Fibroblast of lung (primary cell): ENCODE measurements at places on chromosomes 3 and 15.

DNA sequence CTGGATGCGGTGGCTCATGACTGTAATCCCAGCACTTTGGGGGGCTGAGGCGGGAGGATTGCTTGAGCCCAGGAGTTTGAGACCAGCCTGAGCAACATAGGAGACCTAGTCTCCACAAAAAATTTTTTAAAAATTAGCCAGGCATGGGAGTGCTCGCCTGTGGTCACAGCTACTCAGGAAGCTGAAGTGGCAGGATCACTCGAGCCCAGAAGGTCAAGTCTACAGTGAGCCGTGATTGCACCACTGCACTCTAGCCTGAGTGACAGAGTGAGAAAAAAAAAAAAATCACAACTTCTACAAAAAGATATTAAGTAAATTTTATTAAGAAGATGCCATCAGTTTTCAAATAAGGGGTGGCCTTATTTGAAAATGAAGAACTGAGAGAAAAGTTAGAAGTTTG lies 11.9 kb upstream of the PLA2G4D start:
- no peak overlapping the region for H3K4me3 ChIP-seq
- no peak for DNase-seq
- H3K4me1 ChIP-seq: no peaks in the 10 kb centered on the region
- no peaks in the 10 kb centered on the region for H3K36me3 ChIP-seq
- H3K27ac ChIP-seq: no peak overlapping the region
- peaks cover 8% of the 10 kb centered on the region for H3K27me3 ChIP-seq

GRCh38 chr15:82543160-82543559 lies 2.9 kb upstream of the RPS17 start:
- no peaks in the 10 kb centered on the region for H3K27me3 ChIP-seq
- H3K27ac ChIP-seq: no peak overlapping the region
- no peak overlapping the region for H3K4me3 ChIP-seq
- peak; percentile 87 for DNase-seq

GRCh38 chr3:106827515-106828213 lies 549.6 kb upstream of the CCDC54 start:
- H3K4me1 ChIP-seq: no peaks in the 10 kb centered on the region
- DNase-seq: no peak
- no peak overlapping the region for H3K27ac ChIP-seq
- no peak overlapping the region for H3K4me3 ChIP-seq

DNA sequence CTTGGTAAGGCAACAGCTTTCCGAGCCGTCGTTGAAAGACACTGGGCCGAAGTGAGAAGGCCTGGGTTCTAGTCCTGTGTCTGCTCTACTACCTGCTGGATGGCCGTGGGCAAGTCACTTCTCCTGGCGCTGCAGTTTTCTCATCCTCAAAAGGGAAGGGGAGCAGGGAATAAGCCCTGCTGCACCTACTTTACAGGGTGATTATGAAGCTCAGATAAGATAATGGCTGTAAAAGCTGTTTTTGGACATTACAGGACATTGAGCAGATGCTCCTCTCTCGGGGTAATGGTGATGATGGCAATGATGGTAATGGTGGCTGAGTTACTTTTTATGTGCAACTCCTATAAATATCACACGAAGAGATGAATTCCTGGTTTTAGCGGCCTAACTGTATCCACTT lies 152.6 kb downstream of the FAM43A start:
- DNase-seq: no peak
- no peak overlapping the region for H3K4me3 ChIP-seq
- no peak overlapping the region for H3K27ac ChIP-seq
- H3K36me3 ChIP-seq: no peaks in the 10 kb centered on the region
- H3K4me1 ChIP-seq: no peaks in the 10 kb centered on the region
- H3K27me3 ChIP-seq: peaks cover 4% of the 10 kb centered on the region

DNA sequence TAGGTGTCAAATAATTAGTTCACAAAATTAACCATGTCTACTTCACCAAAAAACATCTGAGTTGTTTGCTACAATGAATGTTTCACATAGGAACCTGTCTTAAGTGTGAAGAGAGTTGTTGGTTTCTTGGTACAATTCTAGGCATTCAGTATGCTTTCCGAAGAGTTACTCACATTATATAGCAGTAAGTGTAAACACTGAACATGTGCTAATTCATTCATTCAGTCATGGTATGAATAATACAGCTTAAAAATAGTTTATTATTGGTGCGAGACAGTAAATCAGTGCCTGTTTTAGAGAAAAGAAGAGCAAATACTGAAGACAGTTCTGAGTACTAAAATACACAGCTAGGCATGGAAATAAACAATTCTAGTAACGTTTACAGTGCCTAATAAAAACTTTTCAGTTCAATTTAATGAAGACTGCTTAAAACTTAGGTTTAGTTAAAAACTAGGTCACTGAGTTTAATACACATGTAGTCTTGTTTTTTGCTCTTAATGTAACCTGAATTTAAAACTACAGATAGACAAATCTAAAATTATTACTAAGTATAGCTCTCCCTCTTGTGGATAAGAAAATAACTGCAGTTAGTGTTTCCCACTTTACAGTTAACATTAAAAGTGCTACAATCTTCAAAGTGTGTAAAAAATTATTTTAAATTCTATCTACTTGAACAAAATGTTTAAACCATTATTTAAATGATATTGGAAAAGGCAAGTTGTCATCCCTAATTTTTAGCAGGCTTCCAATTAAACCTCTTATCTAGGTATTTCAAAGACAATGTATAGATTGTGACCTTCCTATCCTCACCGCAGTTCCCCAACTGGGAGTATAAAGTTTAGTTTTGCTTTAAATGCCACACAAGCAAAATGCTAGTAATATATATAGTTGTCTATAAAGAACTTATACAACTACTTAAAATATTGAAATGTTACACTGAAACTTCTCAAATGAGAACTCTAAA lies 20.1 kb upstream of the ZCWPW2 start:
- peaks cover 5% of the 10 kb centered on the region for H3K36me3 ChIP-seq
- H3K4me1 ChIP-seq: no peaks in the 10 kb centered on the region
- no peak overlapping the region for H3K27ac ChIP-seq
- H3K4me3 ChIP-seq: no peak overlapping the region

GRCh38 chr3:160370987-160371857 lies 27.8 kb downstream of the IFT80 start:
- no peak overlapping the region for H3K27ac ChIP-seq
- peaks cover 3% of the 10 kb centered on the region for H3K36me3 ChIP-seq
- DNase-seq: no peak
- H3K27me3 ChIP-seq: no peaks in the 10 kb centered on the region
- no peak overlapping the region for H3K4me3 ChIP-seq
- H3K4me1 ChIP-seq: peaks cover 16% of the 10 kb centered on the region

DNA sequence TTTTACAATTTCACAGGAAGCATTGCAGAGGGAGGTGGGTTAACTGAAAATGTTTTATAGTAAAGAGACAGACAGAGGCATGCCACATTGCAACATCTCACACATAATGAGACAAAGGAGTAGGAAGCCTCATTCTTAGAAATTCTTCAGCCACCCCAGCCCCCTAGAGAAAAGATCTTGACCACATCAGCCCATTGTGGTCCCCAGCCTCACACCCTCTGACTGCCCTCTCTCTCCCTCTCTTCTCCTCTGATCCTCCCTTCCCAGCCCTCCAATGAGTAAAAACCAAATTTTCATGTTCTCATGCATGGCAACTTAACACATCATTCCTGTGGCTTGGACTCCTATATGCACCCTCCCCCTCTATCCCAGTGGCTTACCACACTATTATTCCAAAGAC lies 174.1 kb downstream of the UACA start:
- no peaks in the 10 kb centered on the region for H3K27me3 ChIP-seq
- peak; percentile 97 for DNase-seq
- no peaks in the 10 kb centered on the region for H3K4me1 ChIP-seq
